ENCODE measurements at places on chromosomes 11 and 22.

GRCh38 chr11:69393178-69393832 lies 88.2 kb upstream of the LINC01488 start:
- DNase-seq: no peak

- peak; percentile 7 for DNase-seq
These were observed 7.2 kb downstream of the CEP164 start for GRCh38 chr11:117334896-117335295.

GRCh38 chr22:22912135-22912987 lies 24.7 kb downstream of the IGLL5 start:
- no peak for DNase-seq

GRCh38 chr11:76648061-76648460 lies 22.5 kb downstream of the LRRC32 start:
- no peak for DNase-seq

GRCh38 chr22:31917227-31917921 lies 27.0 kb upstream of the YWHAH start:
- peak; percentile 51 for DNase-seq

DNA sequence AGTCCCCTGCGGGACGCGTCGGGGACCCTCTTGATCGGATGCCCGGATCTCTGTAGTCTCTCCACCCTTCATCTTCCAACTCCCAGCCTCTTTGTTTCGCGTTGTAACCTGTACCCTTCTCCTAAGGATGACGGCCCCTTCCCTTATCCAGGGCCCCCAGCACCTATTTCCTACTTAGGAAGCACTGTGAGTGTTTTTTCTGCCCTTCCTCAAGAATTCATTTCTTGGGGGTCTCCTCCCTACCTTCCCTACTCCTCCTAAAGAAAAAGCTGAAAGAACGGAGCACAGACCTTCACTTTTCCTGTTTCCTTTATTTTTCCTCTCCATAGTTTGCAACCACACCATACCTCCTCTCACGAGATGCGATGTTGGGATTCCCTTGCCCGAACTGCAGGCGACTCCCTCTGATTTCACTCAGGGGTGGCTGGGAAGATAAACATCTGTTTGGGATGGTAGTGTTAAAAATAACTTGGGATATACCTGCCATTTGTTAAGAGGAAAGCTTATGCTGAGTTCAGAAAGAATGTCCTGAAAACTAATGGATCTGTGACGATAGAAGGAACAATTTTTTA lies 593 bp downstream of the FAM118B start:
- no peak for DNase-seq

GRCh38 chr22:30873086-30873650 lies 95.4 kb downstream of the MORC2 start:
- DNase-seq: no peak

DNA sequence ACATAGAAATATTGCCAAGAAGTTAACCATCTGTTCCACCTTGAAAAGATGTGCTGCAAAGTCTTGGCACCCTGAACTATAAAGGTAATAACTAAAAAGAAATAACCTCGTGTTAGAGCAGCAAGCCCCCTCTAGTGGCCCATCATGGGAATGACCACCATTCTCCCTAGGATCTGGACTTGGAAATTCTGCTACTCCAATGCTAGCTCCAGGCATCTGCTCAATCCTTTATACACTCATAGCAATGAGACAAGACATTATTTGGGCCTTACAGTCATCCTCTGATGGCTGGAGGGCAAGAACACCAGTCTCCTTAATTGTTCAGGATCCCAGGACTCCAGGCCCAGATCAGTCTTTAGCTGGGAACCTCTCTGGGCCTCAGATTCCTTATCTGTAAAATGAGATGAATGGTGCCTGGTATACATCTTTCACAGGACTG lies 76.0 kb downstream of the CWC15 start:
- peak; percentile 49 for DNase-seq

- no peak for DNase-seq
These were observed 9.1 kb downstream of the SLC3A2 start for GRCh38 chr11:62889484-62890437.

GRCh38 chr11:32382339-32383049 lies 52.8 kb downstream of the WT1 start:
- DNase-seq: no peak

DNA sequence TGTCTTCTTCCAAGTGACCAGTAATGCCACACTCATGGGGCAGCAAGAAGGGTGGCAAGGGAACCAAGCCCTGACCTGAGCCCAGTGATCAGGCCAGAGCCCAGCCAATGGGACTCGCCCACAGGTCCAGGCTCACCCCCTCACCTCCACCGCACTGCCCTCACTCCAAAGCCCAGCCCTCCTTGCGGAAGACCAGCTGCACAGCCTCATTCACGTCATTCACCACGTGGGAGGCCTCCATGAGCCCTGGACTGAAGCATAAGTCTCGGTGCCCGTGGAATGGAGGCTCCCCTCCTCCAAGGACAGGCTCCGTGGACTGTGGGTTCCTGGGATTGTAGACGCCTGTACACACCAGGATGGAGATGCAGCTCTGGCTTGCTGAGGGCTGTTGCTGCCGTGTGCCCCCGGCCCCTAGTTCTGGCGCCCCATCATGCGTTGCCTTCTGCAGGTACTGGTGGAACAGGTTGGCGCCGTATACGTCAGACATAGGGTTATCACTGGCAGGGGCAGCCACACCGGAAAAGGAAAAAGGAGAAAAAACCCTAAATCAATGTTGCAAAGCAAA lies 16.8 kb upstream of the TMEM121B start:
- no peak for DNase-seq

DNA sequence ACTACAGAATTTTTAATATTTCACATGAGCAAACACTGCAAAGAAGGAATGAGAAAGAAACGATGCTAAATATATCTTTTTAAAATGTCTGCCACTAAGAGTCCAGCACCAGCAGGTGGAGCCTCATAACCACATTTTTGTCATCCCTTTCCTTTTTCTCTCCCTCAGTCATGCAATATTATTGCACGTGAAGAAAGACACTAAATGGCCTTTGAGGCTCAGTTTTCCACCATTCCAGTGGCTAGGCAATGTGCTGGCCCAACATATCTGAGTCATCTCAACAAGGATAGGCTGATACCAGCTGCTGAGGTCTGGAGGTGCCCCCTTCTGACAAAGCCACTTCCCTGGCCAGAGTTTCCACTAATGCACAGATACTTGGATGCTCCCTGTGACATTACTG lies 1.8 kb downstream of the ALKBH8 start:
- DNase-seq: peak; percentile 54

GRCh38 chr22:30424534-30425326 lies 838 bp upstream of the MTFP1 start:
- DNase-seq: peak; percentile 46

DNA sequence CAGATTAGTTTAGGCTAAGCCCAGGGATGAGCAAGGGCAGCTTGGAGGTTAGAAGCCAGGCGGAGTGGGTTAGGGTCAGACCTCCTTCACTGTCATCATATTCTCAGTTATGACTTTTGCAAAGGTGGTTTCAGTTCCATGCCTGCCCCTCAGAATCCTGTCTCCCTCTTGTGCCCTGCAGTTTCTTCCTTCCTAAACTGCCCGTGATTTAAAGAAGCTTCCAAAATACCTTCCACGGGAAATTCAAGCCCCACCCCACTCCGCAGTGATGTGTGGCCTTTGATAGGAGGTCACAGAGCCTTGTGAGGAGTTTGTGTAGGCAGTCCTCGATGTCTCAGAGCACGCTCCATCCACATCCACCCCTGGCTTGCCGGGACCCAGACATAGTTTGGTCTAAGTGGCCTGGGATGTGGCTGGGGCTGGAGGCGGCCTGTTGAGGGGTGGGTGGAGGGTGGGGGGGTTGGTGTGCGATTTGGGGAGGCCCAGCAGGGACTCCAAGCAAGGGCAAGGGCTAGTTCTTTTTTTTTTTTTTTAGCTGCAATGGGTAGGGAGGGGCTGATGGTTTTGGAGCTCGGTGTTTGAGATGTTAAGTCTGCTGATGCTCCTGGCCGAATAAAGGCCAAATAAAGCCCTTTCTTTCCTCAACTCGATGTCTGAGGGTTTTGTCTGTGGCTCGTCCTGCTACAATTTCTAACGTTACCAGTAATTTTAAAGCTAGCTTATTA lies 1.6 kb upstream of the IFITM1 start:
- DNase-seq: no peak

GRCh38 chr11:75986966-75987365 lies 172.0 kb downstream of the UVRAG start:
- no peak for DNase-seq

GRCh38 chr11:79196950-79197349 lies 243.9 kb downstream of the TENM4 start:
- no peak for DNase-seq

- no peak for DNase-seq
These were observed at the start of gene CRYBB1 for GRCh38 chr22:26617271-26618199. Gene CRYBB1, minus strand, starts transcription at chr22:26618027. Its CDS starts 1,708 bp downstream, at chr22:26616319.

DNA sequence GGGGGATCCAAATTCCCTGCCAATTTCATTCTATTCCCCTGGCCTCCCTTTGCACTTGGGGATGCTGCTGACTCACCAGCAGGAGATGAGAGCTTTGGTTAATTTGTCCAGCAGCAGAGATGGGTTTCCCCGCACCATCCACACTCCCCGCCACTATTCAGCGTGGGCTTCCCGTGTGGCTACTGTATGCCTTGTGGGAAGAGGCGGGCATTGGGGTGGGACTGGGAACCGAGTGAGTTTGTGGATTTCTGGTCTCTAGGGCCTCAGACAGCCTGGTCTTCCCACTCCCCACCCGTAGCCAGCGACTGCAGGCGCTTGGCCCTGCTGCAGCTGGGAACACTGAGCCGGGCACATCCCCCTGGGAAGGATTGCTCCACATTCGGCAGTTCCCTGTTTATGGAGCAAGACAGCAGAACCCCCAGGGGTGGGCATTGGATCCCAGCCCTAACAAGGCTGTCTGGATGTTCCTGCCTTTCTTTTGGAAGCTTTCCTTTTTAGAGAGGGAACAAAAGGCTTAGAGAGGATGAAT lies 23.4 kb downstream of the KIAA1671 start:
- no peak for DNase-seq

- peak; percentile 66 for DNase-seq
These were observed 5.0 kb downstream of the DGKZ start for GRCh38 chr11:46352063-46352841.

- DNase-seq: peak; percentile 44
These were observed 14.2 kb downstream of the DTX4 start for GRCh38 chr11:59186130-59186594.

DNA sequence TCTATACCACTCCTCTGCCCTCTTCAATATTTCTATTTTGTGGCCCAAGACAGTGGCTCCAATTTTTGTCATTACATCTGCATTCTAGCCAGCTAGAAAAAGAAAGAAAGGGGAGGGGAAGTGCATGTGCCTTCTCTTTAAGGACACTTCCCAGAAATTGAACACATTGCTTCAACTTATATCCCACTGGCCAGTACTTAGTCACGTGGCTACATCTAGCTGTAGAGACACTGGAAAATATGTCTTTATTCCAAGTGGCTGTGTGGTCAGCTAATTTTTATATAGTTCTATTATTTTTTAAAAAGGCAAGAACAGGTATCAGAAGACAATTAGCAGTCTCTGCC lies 200.4 kb downstream of the SNX19 start:
- DNase-seq: no peak

GRCh38 chr11:26753723-26754504 lies 32.1 kb upstream of the SLC5A12 start:
- DNase-seq: peak; percentile 9

DNA sequence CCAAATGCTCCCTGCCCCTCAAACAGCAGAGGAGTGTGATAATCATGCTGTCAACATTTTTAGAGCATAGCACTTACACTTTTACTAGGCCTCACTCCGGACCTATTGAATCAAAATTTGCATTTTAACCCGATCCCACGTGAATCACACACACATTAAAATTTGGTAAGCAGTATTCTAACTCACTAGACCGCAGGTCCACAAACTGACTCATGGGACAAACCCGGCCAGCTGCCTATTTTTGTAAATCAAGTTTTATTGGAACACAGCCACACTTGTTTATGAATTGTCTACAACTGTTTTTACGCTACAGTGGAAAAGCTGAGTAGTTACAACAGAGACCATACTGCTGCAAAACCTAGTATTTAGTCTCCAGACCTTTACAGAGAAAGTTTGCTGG lies 43.3 kb downstream of the SNX19 start:
- DNase-seq: no peak

- DNase-seq: no peak
These were observed 50.1 kb downstream of the FBLN1 start for GRCh38 chr22:45552580-45553350.

DNA sequence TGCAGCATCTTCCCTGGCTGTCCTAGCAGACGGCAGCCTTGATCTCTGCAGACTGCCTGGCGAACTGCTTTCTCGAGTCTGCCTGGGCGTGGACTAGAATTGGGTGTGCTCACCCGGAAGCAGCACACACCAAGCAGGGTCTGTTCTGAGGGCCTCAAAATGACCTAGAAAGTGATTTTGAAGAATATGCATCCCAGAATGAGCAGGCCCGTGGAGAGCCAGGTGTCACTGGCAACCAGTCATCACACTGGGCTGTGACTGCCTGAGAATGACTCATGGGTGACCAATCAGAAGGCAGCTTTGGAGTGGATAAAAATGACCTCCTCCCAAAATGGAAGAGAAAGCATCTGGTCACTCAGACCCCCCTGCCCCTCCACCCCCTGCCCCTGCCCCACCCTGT lies 114.9 kb upstream of the NECTIN1 start:
- DNase-seq: no peak

DNA sequence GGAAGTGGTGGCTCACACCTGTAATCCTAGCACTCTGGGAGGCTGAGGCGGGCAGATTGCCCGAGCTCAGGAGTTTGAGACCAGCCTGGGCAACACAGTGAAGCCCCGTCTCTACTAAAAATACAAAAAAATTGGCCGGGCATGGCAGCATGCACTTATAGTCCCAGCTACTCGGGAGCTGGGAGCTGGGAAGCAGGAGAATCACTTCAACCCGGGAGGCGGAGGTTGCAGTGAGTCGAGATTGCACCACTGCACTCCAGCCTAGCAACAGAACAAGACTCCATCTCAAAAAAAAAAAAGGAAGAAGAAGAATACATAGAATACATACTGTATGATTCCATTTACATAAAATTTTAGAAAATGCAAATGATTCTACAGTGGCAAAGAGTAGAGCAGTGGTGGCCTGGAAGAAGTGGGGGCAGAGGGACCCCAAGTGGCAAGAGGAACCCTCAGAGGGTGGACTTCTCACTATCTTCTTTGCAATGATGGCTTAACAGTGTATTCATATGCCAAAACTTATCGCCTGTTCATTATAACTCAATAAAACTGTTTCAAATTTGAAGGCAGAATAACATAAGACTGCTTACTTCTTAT lies 22.0 kb downstream of the PACSIN2 start:
- DNase-seq: no peak

Data from activated CD4-positive, alpha-beta T cell treated with anti-CD3 and anti-CD28 coated beads, Interleukin-2, amount 50 U/mL, for 16 hours (primary cell).